ENCODE measurements at places on chromosomes 13 and 19.
A peak's percentile ranks its signal among the peaks of the same experiment; 100 is the strongest.

DNA sequence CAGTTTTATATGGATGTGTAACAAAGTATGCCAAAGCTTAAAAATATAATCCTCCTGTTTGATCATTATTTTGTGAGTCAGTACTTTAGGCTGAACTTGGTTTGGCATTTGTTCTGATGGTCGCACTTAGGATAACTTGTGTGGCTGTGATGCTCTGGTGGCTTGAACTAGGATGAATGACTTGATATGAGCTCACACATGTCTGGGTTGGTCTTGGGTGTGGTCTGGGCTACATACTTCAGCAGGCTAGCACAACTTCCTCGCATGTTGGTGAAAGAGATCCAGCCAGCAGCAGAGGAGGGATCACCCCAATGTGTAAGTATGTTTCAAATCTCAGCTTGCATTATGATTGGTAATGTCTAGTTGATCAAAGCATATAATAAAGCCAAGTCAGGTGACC is 969.1 kb upstream of the PCDH9 start:
- no peak for DNase-seq

GRCh38 chr13:99392470-99393135 is 85.4 kb upstream of the GPR183 start:
- DNase-seq: no peak

GRCh38 chr13:44895264-44895952 is 93.9 kb downstream of the NUFIP1 start:
- no peak for DNase-seq

DNA sequence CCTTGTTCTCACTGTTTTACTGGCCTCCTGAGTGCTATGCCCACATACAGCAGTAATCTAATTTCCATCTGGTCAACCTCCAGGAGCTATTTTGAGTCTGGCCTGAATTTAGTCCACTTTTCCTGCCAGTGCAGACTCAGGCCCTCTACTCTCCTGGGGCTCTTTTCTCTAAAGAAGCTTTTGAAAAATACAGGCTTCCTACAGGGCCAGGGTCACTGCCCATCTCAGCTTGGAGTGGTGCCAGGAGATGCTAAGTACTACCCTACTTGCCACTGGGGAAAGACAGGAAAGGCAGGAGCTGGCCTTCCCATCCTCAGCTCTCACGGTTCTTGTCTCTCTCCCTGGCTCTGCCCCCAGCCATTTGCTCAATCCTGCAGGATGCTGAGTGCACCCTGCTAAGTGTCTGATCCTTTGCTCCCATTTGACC is 101.7 kb upstream of the SERP2 start:
- DNase-seq: peak; percentile 27

- no peak for DNase-seq
These were observed 527.4 kb upstream of the ATXN8OS start for GRCh38 chr13:69580255-69580654.

GRCh38 chr19:38727868-38728660 is 16.2 kb downstream of the CAPN12 start:
- no peak for DNase-seq

GRCh38 chr19:38721979-38722773 is 22.1 kb downstream of the CAPN12 start:
- DNase-seq: no peak

DNA sequence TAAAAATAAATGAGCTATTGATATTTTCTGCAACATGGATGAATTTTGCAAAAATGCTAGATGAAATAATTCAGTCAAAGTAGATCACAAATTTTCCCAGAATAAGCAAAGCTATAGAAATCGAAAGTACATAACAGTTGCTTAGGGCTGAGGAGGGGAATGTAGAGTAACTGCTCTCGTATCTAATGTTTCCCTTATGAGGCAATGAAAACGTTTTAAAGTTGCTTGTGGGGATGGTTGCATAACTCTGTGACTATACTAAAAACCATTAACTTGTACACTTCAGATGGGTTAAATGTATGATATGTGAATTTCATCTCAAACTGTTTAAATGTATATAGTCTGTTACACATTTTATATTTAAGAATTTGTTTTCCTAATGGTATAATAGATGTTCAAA is 231.7 kb downstream of the GGACT start:
- no peak for DNase-seq

DNA sequence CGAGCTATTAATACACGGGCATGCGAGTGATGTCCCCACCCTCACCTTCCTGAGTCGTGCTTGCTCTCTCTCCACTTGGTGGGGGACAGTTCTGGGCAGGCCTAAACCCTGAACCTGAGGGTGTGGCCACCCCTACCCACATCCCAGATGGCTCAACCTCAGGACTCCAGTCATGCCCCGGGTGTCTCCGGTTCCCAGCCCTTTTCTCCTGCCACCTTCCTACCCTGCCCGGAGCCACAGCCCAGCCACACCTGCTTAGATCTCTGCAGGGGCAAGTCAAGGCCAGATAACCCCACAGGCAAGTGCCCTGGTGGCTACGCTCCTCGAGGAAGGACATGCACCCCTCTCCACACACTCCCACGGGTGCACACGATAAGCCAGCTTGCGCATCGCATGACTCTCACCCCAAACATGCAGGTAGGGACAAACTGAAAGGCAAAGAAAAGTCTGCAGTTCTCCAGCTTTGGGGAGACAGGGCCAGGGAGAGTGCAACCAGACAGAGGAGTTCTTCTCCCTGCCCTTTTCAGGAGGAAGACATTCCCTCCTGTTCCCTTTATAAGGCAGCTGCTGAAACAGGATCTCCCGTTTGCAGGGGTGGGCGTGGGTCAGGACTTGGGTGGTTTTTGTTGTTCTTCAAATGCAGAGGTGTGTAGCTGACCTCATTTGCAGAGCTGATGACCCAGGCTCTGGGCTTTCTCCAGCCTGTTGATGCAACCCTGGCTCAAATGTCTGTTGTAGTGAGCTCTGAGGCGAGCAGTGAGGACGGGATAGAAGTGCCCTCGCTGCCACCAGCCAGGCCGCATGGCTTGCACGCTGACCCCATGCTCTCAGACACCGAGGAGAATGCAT is 88.6 kb downstream of the DPF1 start:
- DNase-seq: no peak

DNA sequence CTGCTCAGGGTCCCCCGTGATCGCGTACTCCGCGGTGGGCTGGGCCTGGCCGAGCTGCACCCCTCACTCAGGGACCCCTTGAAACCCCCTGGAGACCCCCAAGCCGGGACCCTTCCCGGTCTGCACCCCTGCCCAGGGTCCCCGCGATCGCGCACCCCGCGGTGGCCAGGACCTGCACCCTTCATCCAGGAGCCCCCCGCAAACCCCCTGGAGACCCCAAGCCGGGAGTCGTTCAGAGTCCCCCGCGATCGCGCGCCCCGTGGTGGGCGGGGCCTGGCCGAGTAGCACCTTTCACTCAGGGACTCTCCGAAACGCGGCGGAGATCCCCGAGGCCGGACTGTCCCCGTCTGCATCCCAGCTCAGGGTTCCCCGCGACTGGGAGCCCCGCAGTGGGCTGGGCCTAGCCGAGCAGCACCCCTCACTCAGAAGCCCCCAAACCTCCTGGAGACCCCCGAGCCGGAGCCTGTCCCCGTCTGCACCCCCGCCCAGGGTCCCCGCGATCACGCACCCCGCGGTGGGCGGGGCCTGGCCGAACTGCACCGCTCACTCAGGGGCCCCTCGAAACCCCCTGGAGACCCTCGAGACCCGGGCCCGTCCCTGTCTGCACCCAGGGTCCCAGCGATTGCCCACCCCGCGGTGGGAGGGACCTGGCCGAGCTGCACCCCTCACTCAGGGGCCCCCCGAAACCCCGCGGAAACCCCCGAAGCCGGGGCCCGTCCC is 748 bp downstream of the LMNB2 start:
- DNase-seq: peak; percentile 9

- DNase-seq: peak; percentile 56
These were observed 22.4 kb upstream of the SEMA6B start for GRCh38 chr19:4581666-4582553.

GRCh38 chr19:8630796-8631424 is 477 bp downstream of the NFILZ start:
- DNase-seq: no peak

DNA sequence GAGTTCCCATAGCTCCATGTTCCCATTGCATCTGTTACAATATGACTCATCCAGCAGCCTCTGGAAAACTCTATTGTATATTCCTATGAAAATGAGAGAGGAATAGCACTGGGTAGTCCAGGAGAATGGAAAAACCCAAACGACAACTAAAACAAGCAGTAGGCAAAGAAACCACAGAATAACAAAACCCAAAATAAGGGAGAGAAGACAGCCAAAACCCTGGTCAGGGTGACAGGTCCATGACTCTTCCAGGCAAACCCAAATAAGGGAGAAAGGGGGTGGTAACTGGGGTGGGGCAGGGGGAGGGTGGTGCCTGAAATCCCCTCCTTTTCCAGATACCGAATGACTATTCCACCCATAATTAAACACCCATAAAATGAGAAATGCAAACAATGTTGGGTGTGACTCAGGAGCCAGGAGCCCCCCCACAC is 4.0 kb upstream of the ZNF8 start:
- DNase-seq: no peak

- DNase-seq: no peak
These were observed 418.9 kb downstream of the COG6 start for GRCh38 chr13:40074338-40074737.

- DNase-seq: no peak
These were observed 35.7 kb upstream of the DACH1 start for GRCh38 chr13:71902676-71903075.

DNA sequence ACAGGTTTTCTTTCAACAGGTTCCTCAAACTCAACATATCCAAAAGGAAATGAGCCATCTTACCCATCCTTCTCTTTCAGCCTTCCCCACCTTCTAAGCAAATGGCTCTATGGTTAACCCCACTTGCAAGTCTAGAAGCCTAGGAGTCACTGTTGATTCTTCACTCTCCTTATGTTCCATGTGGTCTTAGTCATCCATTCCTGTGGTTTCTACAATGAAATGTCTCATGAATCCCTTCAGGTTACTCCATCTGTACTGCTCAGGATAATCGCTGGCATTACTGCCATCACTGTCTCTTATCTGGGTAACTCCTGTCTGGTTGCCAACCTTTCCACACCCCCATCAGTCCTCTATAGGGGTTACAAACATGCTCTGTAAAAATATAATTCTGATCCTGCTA is 381.3 kb downstream of the ENOX1 start:
- no peak for DNase-seq

DNA sequence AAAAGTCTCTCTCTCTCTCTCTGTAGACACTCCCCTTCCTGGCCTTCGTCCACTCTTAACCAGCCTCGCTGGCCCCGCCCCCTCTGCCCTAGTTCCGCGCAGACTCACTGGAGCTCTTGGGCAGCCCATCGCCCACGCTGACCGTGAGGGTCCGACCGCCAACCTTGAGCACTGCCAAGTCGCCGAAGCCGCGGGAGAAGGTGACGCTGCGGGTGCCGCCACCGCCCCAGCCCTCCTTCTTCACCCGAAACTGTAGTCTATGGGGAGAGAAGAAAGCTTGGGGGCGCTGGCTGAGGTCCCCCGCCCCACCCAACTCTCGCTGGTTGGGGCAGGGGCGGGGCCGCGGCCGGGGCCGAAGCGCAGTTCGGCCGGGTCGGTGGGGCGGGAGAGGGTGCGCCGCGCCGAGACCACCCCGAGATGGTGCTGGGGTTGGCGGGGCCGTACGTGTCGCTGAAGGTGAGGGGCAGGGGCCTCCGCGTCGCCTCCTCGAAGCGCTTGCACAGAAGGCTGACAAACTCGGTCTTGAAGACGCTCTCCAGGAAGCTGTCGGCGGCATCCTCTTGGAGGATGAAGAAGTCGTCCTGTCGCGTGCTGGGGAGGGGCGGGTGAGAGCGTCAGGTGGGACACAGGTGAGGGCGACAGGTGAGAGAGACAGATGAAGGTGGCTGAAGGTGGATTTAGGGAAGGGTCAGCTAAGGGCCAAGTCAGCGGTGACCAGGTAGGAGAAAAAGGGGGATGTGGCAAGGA is 12.6 kb upstream of the ZNF414 start:
- peak; percentile 81 for DNase-seq

Measured in NCI-H1417 (cell line).